Hindlimb muscle (tissue), 1 donor: ENCODE measurements at places on chromosomes 16 and 17.
A peak's percentile ranks its signal among the peaks of the same experiment; 100 is the strongest.

DNA sequence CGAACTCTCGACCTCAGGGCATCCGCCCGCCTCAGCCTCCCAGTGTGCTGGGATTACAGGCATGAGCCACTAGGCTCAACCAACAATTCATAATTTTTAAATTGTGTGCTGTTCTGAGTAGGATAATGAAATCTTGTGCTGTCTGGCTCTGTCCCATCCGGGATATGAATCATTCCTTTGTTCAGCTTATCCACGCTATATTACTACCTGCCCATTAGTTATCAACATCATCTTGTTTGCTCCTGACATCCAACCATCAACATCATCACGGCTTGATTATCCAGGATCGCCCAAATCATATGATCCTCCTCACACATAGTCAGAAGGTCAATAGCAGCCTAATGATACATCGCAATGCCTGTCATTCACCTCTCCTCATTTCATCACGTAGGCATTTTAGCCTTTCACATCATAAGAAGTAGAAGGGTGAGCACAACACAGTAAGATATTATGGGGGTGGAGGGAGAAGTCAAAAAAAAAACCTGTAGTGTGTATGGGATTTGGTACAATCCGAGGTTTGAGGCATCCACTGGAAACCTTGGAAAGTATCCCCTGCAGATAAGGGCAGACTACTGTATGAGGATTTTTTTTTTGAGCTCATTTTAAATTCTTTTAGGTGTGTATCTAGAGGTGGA lies 77.0 kb upstream of the SIAH1 start:
- DNase-seq: no peak

GRCh38 chr17:60579090-60579489 lies 20.9 kb upstream of the PPM1D start:
- no peak for DNase-seq

DNA sequence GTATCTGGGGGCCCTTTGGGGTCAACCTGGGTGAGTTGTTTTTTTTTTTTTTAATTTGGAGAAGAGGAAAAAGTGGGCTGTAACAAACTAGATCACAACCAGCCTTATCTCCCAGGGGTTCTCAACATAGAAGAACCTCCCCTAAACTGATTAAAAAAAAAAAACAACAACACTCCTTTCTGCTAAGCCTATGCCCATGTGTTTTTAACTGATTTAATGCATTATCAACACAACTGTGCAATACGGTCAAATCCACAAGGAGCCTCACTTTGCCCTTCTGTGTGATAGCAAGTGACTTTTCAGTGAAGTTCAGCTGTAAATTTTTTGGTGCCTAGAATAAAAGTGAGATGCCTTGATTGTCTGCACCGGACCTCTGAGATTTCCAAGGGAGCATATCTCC lies 646 bp downstream of the MYH11 start:
- DNase-seq: no peak

DNA sequence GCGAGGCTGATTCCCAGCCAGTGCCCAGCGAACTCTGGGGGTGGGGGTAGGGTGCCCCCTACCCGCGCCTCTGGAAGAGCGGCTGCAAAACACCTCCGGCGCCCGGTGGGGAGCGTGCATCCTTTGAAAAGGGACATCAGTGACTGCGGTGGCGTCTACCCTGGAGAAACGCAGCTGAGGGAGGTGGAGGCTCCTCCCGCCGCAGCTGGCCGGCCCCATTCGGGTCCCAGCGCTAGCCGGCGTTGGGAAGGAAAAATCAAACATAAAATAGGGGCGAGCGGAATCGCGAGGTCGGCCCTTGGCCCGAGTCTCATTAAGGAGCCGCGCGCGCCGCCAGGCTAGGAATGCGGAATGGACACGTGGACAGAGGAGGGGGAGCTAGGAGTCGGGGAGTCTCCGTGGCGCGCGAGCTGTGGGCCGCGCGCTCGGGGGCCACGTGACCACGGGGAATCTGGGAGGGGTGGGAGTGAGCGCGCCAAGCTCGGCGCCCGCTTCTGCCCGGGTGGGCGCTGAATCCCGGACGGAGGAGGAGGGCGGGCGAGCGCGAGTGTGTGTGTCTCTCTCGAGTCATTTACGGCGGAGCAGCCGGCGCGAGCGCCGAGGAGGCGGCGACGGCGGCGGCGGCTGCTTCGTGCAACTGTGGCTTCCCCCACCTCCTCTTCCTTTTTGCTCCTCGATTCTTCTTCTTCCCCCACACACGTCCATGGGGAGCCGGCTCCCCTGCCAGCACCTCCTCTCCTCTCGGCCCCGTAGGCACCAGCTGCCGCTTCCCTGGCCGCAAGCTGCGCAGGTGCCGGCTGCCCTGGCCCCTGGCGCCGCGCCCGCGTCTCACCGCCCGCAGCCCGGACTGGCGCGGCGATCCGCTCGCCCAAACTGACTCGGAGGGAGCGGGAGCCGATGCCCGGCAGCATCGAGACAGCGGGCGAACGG lies at the start of gene TMEM132E:
TSS of gene TMEM132E (plus strand) at position 566 of the 930 bp plus-strand sequence. CDS start 1,495 bp downstream, outside the sequence.
- DNase-seq: peak; percentile 72

GRCh38 chr17:49388692-49389513 lies 25.8 kb downstream of the PHB1 start:
- no peak for DNase-seq

DNA sequence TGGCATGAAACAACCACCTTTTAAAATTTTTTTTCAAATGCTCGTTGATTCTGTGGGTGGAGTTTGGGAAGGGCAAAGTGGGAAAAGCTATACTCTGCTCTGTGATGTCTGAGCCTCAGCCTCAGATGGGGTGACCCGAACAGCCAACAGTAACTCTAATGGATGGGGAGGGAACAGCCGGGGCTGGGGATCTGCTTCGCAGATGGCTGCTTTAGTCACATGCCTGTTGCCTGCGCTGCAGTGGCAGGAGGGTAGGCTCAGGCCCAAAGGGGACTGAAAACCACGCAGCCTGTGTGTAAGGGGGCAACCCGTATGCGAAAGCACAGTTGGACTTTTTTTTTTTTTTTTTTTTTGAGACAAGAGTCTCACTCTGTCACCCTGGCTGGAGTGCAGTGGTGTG lies 14.9 kb upstream of the MAPK3 start:
- no peak for DNase-seq

DNA sequence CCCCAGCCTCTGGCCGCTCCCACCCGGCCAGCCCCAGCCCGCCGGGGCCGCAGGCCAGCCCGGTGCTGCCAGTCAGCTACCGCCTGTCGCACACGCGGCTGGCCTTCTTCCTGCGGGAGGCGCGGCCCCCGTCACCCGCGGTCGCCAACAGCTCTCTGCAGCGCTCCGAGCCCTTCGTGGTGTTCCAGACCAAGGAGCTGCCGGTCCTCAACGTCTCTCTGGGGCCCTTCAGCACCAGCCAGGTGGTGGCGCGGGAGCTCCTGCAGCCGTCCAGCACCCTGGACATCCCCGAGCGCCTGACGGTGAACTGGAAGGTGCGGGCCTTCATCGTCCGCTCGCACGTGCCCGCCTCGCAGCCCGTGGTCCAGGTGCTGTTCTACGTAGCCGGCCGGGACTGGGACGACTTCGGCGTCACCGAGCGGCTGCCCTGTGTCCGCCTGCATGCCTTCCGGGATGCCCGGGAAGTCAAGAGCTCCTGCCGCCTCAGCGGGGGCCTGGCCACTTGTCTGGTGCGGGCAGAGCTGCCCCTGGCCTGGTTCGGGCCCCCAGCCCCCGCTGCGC lies 46.8 kb downstream of the TMEM132E start:
- DNase-seq: no peak

DNA sequence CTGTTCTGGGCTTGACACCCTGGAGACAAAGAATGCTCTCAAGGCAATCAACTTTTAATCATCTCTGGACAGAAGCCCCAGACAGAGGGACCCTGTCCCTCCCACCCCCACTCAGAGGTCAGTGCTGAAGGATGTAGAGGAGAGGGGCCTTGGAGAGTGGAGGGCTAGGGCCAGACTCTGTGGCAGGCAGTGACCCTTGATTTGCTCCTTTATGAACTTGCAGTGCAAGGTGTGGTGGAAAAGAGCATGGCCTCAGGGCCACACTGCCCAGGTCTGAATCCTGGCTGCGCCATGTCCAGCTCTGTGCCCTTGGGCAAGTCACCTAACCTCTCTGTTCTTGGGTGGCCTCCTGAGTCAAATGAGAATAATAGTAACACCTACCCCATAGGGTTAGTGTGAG lies 134.3 kb downstream of the TMEM132E start:
- DNase-seq: no peak

- no peak for DNase-seq
These were observed 140.4 kb downstream of the SHISA9 start for GRCh38 chr16:13041646-13042290.

- no peak for DNase-seq
These were observed 201.5 kb upstream of the CPHXL start for GRCh38 chr16:75927810-75928209.

DNA sequence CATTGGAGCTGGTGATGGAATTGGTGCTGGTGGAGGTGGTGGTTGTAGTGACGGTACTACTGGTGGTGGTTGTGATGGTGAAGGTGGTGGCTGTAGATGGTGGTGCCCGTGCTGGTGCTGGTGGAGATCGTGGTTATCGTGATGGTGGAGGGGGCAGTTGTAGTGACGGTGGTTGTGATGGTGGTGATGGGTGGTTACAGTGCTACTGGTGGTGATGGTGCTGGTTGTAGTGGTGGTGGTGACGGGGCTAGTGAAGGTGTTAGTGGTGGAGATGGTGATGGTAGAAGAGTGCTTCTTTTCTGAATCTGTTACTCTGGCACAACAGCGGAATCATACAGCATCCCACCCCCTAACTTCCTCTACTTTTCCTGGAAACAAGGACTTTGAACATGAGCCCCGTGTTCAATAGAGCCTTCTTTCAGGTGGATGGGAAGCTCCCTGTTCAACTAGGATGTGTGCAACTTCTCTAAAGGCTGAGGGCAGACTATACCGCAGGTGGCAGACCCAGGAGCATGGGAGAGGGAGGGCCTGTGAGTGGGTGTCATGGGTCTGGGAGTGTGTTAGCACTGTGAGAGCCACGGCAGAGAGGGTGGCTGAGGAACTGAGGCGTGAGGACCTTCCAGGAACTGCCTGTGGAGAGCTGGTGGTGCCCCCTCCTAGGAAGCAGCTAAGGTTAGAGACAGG lies 8.2 kb downstream of the TBX21 start:
- DNase-seq: no peak

- no peak for DNase-seq
These were observed 1.3 kb upstream of the KCTD13 start for GRCh38 chr16:29927070-29927905.

- DNase-seq: no peak
These were observed 15.6 kb downstream of the SCGB1C2 start for GRCh38 chr17:152860-153420.

GRCh38 chr16:50267151-50267631 lies 840 bp downstream of the ADCY7 start:
- DNase-seq: no peak

DNA sequence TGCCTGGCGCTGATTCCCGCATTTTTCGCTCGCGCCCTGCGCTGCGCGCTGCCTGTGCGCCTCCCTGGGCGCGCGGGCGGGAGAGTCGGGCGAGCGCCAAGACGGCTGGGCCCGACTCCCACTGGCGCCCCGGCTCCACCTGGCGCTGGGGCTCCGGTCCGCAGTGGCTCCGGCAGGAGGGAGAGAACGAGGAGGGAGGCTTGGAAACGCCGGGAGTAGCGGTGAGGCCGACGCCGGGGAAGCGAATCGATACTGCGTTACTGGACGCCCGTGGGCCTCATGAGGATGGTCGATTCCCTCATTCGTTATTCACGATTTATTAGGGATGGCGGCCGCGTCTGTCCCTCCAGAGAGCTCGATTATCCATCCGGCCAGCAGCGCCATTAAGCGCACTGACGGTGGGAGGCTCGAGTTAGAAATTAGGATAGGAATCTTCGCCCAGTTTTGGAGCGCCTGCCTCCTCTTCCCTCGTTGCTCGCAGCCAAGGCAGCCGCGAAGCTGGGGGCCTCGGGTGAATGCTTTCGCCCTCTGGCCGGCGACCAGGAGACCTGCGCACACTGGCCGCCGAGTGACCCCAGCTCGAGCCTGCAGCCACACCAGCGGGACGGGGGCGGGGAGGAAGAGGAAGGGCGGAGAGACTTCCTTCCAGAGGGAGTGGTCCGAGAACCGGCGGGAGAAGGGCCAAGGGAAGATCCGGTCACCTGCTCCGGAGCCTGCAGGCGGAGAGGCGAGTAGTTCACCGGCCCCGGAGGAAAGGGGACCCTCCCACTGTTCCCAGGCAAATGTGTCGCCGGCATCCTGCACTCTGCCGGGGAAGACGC lies 1.3 kb upstream of the PCGF2 start:
- peak; percentile 84 for DNase-seq

GRCh38 chr17:42180922-42181850 lies at the start of gene KCNH4:
KCNH4 (minus strand) TSS chr17:42181142; CDS start chr17:42180945, 197 bp downstream.
- DNase-seq: peak; percentile 30

DNA sequence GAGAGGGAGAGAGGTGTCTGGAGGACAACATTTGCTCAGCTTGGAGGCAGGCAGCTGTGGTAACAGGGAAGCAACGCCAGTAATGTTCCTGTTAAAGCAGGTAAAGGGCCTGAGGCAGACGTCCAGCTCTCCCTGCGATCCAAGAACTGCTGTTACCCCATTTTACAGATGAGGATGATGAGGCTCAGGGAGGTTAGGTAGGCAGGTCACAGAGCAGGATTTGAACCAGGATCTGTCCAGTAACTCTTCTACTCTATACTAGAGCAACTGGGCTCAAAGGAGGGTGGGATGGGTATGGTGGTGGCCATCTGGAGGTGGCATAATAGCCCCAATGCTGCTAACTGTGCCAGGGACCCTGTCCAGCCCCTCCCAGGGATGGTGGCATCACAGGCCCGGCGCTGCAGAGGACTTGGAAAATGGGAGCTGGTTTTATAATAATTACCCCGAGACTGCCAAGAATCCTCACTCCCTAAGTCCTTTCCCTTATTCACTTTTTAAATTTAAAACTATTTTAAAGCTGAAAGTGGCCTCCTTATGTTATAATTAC lies 12.0 kb downstream of the CA7 start:
- no peak for DNase-seq

GRCh38 chr17:44304651-44305050 lies 3.8 kb upstream of the RUNDC3A start:
- no peak for DNase-seq

- DNase-seq: no peak
These were observed 56.7 kb downstream of the TANGO6 start for GRCh38 chr16:68900009-68900408.

- no peak for DNase-seq
These were observed 6.8 kb downstream of the KCNG4 start for GRCh38 chr16:84232969-84233368.

DNA sequence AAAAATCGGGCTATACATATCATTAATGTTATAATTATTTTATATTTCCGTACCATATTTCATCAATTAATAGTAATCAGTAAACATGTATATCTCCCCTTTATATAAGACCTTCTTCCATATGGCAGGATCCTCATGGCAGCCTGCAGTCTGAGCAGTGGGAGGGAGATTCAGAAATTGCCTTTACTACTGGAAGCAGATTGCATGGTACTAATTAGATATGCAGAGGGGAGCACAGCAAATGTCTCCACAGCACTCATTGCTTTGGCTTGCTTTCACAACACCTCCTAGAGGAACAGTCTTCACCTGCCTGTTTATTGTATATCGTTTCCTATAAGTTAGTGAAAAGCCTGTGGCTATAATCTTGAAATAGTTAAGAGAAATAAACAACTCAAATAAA lies 585.8 kb upstream of the GOT2 start:
- no peak for DNase-seq

DNA sequence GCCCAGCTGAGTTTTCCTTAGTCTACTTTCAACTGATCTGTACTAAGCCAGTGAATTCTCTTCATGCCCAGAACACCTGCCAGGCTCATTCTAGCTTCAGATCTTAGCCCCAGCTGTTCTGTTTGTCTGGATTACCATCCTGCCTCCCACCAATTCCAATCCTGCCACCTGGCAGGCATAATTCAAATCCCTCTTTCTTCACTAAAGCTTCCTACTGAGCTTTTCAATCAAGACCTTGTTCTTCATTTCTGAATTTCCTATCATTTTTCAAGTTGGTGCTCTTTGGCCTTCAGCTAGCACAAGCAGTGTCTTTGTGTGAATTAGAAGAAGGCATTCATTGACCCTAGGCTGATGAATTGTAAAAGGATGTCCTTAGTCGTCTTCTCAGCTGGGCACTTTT lies 357.6 kb downstream of the UTP18 start:
- DNase-seq: no peak
